COR-L47 (cell line): ENCODE measurements at places on chromosomes 12 and 14.

GRCh38 chr14:71931492-71932228, 569 bp upstream of the RGS6 start:
- DNase-seq: no peak

GRCh38 chr14:77556946-77557345, 58.3 kb upstream of the ISM2 start:
- DNase-seq: no peak

- DNase-seq: no peak
Measured at GRCh38 chr12:78818487-78818886, 46.1 kb upstream of the SYT1 start.

DNA sequence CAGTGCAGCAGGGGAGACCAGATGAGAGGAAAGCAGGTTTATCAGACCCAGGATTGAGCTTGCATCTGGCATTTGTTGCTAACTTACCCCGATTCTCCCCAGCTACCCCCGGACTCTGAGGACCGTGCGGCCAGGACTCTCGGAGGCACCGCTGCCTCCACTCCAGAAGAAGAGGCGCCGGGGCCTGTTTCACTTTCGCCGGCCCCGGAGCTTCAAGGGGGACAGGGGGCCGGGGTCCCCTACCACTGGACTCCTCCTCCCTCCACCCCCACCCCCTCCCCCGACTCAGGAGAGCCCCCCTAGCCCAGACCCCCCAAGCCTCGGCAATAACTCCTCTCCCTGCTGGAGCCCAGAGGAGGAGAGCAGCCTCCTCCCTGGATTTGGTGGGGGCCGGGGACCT, 6.5 kb upstream of the CPNE6 start:
- DNase-seq: no peak

- DNase-seq: no peak
Measured at GRCh38 chr12:32891526-32891925, 5.1 kb downstream of the PKP2 start.

DNA sequence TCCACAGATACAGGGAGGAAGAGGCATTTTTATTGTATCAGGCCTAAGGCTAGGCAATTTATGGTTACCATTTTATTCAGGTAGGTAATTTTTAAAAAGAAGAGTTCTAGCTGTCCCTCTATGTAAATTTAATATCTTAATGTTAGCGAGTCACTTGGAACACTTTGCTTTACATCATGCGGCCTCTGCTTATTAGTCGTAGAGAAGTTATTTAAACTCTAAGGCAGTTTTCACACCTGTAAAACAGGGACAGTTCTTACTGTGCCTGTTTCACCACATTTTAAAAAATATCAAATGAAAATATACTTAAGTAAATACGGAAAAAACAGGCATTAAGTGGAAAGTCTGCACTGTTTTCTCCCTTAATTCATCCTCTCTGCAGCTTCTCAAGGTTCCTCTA, 71.4 kb upstream of the POC1B start:
- no peak for DNase-seq

GRCh38 chr14:94180655-94181271, 6.6 kb downstream of the PPP4R4 start:
- DNase-seq: peak; percentile 38

GRCh38 chr14:99534333-99534732, 53.1 kb downstream of the CCNK start:
- no peak for DNase-seq
